ENCODE measurements at places on chromosomes 12 and 14. TPM values are rescaled to one million over a fixed set of nuclear protein-coding genes. Genes with fewer than 3 reads are reported as not detected.

KLRC4 gene
- total RNA-seq: 2.1 TPM

BMAL2 gene
- 21.5 TPM for total RNA-seq

DNA sequence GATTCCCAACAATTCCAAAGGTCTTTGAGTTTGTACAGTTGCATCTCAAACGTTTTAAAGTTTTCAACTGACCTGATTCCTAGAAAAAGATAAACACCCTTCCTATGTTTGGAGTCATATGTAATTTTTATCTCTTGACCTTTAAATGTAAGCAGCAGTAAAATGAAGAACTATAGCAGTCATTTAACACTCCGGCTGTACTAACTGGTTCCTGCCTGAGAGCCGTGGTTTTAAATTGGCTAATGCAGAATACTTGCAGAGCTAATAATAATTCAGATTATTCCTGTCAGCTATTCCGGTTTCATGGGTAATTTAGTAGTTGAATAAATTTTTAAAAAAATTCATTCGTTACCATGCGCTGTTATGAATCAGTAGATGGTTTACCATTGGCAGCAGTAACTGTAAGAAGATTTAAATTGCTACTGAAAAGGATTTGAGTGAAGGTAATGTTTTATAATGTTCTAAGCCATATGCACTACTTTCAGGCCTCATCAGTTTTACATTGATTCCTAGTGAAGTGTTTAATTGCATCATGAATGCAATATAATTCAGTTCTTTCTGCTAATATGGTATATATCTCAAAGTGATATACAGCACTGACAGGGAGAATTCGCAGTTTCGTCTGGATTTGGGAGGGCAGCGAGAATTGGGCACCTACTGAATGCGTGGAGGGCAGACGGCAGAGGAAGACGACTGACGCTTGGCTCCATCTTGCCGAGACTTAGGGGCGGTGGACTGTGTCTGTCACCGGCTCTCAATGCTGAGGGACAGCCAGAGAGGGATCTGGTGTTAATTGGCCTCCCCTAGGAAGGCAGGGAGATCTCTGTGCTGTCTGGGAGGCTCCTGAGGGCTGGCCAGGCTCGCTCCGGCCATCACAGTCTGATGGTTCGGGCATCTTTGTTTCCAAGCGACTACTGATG, 217.7 kb downstream of the PHETA1 start:
- no peaks in the 10 kb centered on the region for H3K27me3 ChIP-seq
- no peak for DNase-seq
- H3K27ac ChIP-seq: no peak overlapping the region
- no peaks in the 10 kb centered on the region for H3K4me1 ChIP-seq

DNA sequence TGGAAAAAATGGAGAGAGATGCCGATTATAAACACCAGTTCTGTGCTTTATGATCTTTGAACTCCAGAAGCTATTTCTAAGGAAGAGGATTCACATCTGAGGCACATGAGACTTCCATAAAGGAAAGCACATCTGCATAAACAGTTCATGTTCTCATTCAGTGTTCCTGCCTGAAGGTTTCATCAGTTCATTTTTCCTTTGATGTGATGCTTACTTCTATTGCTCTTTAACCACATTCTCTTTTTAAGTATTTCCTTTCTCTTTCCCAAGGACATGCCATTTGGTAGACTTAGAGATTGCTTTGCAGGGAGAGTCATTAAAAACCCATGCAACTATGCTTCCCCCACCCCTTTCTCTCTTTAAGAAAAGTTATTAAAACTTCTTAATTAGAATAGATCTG, 387.0 kb upstream of the FLRT2 start:
- no peak overlapping the region for H3K4me3 ChIP-seq
- no peak overlapping the region for H3K27ac ChIP-seq
- no peaks in the 10 kb centered on the region for H3K36me3 ChIP-seq
- no peaks in the 10 kb centered on the region for H3K27me3 ChIP-seq
- H3K4me1 ChIP-seq: no peaks in the 10 kb centered on the region

- no peaks in the 10 kb centered on the region for H3K4me1 ChIP-seq
- DNase-seq: no peak
These were observed 394.2 kb downstream of the SOX5 start for GRCh38 chr12:23555180-23555824.

OR4K1 gene
- total RNA-seq: not detected

DNA sequence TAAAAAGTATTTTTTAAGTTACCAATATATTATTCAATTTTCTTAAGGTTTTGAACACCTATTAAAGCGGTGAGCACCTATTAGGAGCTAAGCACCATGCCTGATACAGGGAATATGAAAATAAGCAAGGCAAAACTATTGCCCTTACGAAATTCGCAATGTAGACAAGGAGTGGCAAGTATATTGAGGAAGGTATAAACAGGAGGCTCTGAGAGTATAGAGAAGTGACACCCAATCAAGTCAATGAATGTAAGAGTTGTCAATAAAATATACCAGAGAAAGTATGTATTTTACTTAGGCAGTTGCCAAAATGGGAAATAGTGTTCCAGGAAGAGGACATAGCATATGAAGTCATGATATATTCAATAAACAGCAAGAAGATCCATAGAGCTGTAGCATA, 57.2 kb downstream of the LRP6 start:
- H3K36me3 ChIP-seq: no peaks in the 10 kb centered on the region
- H3K27me3 ChIP-seq: no peaks in the 10 kb centered on the region
- H3K4me3 ChIP-seq: no peak overlapping the region
- H3K4me1 ChIP-seq: no peaks in the 10 kb centered on the region
- H3K27ac ChIP-seq: no peak overlapping the region
- DNase-seq: no peak

MANSC4 gene
- not detected for total RNA-seq

DNA sequence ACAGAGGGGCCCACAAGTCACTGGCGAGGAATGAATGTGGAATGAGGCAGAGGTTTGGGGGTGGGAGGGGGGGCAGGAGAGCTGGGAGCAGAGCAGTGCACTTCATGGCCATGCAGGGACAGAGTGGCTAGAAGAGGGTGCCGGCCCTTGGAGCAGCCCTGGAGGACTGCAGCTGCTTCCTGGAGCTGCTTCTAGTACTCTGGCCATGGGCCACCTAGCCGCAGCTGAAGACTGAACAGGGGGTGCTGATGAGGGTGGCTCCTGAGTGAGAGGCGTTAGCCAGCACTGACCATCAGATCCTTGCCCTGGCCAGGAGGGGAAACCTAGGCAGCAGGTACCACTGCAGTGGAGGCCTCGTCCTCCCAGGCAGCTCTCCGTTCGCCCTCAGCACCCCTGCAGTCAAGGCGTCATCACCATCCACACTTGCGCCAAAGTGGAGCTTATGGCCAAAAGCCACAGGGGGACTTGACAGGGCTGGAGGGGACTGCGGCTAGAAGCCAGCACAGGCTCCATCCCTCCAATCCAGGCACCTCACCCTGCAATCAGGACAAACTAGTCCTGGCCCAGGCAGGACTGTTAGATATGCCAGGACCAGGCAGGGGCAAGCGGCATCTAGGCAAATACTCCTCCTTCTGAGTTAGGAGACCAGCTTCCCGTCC, 16.4 kb downstream of the OTUB2 start:
- H3K4me3 ChIP-seq: no peak overlapping the region
- no peak for DNase-seq
- H3K36me3 ChIP-seq: no peaks in the 10 kb centered on the region
- H3K4me1 ChIP-seq: no peaks in the 10 kb centered on the region
- H3K27ac ChIP-seq: no peak overlapping the region

- H3K27ac ChIP-seq: no peak overlapping the region
- no peaks in the 10 kb centered on the region for H3K4me1 ChIP-seq
- no peaks in the 10 kb centered on the region for H3K36me3 ChIP-seq
- no peak for DNase-seq
These were observed 175.2 kb downstream of the PAWR start for GRCh38 chr12:79515530-79515935.

DNA sequence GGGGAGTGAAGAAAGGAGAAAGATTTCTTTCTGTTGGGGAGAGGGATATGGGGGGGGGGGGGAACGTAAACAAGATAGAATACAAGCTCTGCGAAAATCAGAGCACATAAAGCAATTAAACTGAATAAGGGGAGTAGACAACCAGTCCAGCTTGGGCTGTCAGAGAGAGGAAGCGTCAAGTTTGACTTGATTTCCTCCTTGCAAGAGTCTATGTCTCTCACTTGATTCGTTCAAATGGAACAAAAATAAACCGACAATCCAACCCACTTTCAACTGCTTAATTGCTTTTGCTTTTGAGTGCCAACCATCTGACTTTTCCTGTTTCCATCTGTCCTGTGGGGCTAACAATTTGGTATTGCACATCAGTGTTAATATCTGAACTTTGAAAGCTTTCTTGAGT, 942 bp downstream of the SYT1 start:
- peak overlapping the region; percentile 73 for H3K27ac ChIP-seq
- H3K27me3 ChIP-seq: no peaks in the 10 kb centered on the region
- no peak for DNase-seq
- no peaks in the 10 kb centered on the region for H3K36me3 ChIP-seq

GRCh38 chr12:50786498-50787231, 22.8 kb downstream of the ATF1 start:
- H3K27me3 ChIP-seq: no peaks in the 10 kb centered on the region
- DNase-seq: peak; percentile 94
- H3K36me3 ChIP-seq: no peaks in the 10 kb centered on the region
- H3K27ac ChIP-seq: peak overlapping the region; percentile 87

- peaks cover 85% of the 10 kb centered on the region for H3K4me1 ChIP-seq
- peak overlapping the region; percentile 100 for H3K27ac ChIP-seq
- no peak overlapping the region for H3K4me3 ChIP-seq
These were observed 429.1 kb downstream of the RAD51B start for GRCh38 chr14:68248481-68249255.

ALKBH1 gene
- 14.4 TPM for total RNA-seq

DNA sequence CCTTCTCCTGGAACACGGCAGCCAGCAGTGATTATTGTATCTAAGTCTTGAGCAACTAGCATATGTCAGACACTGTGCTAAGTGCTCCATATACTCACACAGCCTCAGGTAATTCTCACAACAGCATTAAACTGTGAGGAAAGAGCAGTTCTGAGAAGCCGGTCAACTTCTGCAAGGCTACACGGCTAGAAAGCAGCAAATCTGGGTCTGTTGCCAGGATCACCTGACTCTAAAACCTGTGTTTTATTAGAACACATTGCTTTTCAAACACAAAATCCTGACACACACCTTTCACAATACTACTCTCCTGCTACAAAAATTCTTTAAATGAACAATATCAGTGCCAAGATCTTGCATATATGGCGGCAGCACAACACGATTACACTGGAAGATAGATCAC, 49.8 kb upstream of the CRACR2A start:
- no peaks in the 10 kb centered on the region for H3K36me3 ChIP-seq
- peaks cover 15% of the 10 kb centered on the region for H3K27me3 ChIP-seq
- DNase-seq: no peak

GRCh38 chr12:43957732-43958372, 122.0 kb downstream of the TMEM117 start:
- no peaks in the 10 kb centered on the region for H3K4me1 ChIP-seq
- H3K27me3 ChIP-seq: no peaks in the 10 kb centered on the region
- no peaks in the 10 kb centered on the region for H3K36me3 ChIP-seq
- peak; percentile 37 for DNase-seq

DNA sequence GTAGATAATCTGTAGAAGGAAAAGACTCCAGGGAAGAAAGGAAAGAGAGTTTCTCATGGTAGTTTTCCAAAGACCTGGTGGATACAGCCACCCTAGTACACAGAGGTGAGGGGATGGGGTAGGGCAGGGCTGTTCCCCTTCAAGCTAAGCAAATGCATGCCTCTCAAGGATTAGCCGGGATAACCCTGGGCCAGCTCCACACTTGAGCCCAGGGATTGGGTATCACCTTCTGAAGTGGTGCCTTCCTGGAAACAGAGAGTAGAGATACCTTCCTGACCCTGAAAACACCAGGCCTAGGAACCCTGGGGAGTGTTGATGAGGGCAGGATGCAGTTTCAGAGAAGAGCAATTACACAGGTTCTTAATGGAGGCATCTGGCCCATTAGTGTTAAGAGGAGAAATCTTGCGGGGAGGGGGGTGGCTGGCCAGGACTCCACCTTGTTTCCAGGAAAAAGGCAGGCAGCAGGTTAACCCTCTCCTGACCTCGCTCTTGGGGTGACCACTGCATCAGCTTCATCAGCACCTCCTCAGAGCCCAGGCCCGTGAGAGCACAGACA, 106.9 kb upstream of the TMEM233 start:
- DNase-seq: no peak
- no peak overlapping the region for H3K27ac ChIP-seq
- H3K4me1 ChIP-seq: no peaks in the 10 kb centered on the region
- H3K36me3 ChIP-seq: no peaks in the 10 kb centered on the region
- H3K4me3 ChIP-seq: no peak overlapping the region
- peaks cover 7% of the 10 kb centered on the region for H3K27me3 ChIP-seq

DNA sequence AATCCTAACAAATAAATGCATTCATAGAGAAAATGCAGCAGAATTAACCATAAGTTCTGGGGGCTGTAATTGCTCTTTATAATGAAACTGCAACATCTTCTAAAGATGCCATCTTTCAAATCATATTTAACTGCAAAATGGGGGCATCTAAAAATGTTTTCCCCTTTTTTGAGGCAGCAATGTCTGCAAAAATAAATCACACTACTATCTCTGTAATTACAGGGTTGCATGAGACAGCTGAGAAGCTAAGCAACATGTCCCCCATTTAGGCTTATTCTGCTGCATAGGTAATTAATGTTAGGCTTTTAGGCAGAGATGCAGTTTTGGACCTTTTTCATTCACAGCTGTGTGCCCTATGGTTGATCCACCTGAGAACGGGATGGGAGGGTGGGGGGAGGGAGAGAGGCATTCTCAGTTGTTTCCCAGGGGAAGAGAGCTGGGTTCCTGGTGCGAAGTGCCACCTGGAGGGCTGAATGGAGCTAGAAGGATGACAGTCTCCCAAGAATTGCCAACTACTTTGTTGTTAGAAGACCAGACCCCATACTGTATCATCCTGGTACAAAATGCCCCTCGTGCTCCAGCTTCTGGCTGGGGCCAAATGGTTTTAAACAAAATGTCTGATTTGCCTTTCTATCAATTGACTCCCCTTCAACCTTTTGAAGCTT, 154.2 kb downstream of the APAF1 start:
- H3K4me3 ChIP-seq: no peak overlapping the region
- no peak overlapping the region for H3K27ac ChIP-seq
- no peaks in the 10 kb centered on the region for H3K36me3 ChIP-seq
- H3K27me3 ChIP-seq: peaks cover 66% of the 10 kb centered on the region
- no peaks in the 10 kb centered on the region for H3K4me1 ChIP-seq

DNA sequence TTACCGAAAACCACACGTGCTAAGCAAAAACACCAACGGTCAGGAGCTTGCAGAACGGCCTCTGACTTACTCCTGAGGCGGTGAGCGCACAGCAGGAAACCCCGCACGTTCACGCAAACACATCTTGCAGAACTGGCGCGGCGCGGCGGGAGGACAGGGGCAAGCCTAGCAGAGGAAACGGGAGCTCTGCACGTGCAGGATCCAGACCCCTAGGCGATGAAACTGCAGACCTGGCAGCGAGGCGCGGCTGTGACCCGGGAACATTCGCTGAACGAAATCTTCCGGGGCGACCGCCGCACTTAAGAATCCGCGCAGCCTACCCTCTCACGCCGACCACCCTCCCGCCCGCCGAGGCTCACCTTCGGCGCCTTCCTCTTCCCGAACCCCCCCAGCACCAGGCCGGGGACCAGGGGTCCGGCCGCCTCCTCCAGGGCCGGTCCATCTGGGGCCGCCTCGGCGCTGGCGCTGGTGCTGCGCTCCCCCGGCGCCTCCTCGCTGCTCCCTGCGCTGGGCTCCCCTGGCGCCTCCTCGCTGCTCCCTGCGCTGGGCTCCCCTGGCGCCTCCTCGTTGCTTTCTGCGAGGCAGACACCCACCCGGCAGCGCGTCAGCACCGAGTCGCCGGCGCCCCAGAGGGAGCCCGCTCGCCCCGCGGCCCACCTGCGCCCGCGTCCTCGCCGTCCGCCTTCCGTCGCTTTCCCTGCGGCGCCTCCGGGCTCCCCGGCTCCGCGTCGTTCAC, 615 bp downstream of the DDX51 start:
- H3K36me3 ChIP-seq: peaks cover 26% of the 10 kb centered on the region
- no peaks in the 10 kb centered on the region for H3K27me3 ChIP-seq
- H3K27ac ChIP-seq: peak overlapping the region; percentile 67
- DNase-seq: no peak

SELPLG gene
- total RNA-seq: 1.2 TPM

HPD gene
- 1.1 TPM for total RNA-seq

Measured in HCT116 (cell line).